ENCODE measurements at places on chromosomes 5 and 9. TPM values are rescaled to one million over a fixed set of nuclear protein-coding genes. Genes with fewer than 3 reads are reported as not detected.
A peak's percentile ranks its signal among the peaks of the same experiment; 100 is the strongest.

- no peak for DNase-seq
These were observed 26.8 kb downstream of the FAXDC2 start for GRCh38 chr5:154823605-154824004.

Gene HIGD2A
- total RNA-seq = 86.7 TPM

Gene NTRK2
- 427 TPM for total RNA-seq

DNA sequence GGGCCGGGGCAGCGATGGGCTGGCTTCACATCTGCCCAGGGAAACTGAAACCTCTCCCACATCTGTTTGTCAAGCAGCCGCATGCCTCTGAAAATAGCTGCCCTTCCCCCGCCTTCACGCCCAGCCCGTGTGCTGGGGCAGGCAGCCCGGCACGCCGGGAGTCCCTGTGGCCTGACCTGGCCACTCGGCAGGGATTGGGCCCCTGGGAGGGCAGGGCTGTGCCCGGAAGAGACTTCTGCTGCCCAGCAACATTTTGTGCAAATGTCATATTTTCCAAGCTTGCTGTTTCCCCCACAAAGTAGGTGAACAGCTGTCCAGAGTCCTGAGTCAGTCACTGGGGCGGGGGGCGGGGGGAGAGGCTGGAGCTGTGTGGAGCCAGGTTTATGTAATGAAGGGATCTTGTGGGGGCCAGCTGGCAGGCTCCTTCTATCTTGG is 8.2 kb downstream of the COL27A1 start:
- DNase-seq = no peak

DNA sequence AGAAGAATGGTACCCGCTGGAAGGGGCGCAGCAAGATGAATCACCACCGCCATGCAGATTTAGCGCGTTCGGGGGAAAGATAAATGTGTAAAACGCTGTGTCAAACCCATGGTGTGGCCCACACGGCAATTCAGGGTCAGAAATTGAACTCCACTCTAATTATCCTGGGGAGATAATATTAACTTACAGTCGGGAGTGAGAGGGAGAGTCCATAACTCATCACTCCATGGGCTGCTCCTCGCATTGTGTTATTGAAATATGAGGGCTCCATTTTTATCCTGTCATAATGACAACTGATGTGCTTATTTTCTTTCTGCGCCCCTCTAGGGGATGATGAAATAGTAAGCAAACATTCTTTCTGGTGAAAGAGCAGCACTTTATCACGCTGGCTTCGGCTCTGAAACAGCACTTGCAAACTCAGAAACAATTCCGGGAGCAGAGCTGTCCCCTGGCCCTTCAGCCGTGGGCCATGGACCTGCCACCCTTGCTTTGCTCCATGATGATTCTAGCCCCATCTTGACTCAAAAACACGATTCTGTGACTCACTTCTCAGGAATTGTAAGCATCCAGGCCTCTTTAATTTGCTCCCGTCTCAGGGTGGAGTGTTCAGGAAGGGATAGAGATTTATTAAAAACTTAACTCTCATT is 431.6 kb downstream of the IRX1 start:
- DNase-seq = no peak

Gene ETF1
- total RNA-seq = 52.9 TPM

DNA sequence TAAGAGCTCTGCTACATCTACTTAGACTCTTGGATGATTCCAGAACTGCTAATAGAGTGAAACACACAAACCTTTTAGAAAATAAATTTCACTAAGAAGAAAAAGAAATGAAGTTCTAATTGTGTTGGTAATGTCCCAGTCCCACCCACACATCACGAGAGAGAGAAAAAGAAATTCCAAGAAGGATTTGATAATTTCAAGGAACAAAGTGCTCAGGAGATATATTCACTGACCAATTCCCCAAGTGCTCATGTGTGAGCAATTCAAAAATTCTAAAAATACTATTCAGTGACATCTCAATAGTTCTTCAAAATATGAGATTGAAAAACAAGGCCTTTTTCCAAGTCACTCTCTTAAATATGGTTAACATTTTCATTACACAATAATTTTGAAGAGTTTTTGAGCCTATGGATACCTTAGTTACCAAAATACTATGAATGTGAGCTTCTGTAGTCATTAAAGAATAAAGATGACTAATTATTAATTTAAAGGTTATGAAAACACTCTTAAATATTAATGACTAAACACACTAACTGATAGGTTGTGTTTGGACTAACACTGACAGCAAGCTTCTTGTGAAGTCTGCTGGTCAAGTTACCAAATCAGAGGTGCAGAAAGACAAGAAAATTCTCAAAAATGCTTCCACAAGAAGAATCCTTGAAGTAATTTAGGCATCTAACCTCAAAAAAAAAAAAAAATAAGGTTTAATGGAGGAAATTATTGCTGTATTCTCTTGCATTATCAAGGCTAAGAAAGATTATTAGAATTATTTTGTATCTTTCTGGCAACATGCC is 245.3 kb downstream of the PDE4D start:
- no peak for DNase-seq

DNA sequence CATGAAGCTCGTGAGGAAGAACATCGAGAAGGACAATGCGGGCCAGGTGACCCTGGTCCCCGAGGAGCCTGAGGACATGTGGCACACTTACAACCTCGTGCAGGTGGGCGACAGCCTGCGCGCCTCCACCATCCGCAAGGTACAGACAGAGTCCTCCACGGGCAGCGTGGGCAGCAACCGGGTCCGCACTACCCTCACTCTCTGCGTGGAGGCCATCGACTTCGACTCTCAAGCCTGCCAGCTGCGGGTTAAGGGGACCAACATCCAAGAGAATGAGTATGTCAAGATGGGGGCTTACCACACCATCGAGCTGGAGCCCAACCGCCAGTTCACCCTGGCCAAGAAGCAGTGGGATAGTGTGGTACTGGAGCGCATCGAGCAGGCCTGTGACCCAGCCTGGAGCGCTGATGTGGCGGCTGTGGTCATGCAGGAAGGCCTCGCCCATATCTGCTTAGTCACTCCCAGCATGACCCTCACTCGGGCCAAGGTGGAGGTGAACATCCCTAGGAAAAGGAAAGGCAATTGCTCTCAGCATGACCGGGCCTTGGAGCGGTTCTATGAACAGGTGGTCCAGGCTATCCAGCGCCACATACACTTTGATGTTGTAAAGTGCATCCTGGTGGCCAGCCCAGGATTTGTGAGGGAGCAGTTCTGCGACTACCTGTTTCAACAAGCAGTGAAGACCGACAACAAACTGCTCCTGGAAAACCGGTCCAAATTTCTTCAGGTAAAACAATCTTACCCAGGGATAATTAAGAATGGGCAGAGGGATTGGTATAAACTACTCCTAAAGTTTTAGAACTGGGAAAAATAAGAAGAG is 12.9 kb downstream of the ITGA1 start:
- DNase-seq = peak; percentile 42

DNA sequence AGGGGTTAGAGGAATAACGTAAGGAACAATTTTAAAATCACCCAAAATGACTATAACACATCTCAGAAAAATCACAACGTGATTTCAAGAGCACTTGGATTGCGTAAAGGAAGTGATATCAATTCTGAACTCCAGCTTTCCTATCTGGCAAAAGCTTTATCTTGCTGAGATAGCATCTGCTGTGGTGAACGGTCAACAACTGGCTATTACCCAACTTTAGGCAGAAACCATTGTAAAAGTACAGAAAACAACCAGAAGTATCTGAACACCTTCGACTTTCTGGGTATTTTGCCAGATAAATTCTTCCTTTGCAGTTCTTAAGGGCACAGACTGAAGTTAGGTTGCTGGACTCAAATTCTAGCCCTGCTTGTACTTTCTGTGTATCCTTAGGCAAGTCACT is 9.2 kb downstream of the ABLIM3 start:
- DNase-seq = no peak

DNA sequence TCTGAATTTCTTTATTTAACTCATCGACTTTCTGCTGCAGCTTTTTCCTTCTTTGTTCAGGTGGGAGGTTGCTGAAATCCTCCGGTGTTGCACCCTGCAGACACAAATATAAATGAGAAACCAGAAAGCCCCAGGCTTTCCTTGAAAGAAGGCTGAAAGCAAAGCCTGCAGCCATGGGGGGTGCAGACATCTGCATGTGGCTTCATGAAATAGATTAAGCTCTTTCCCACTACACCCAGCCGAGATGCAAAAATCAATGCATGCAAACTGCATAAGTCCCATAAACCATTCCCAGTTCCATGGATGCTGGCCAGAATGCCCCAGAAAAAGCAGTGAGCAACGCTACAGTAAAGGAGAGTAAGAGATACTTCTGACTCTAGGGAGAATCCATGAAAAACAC is 73.6 kb downstream of the USP20 start:
- DNase-seq = no peak

GRCh38 chr5:30918171-30918570 is 275.3 kb upstream of the CDH6 start:
- no peak for DNase-seq

- DNase-seq = no peak
These were observed 66.6 kb upstream of the HAND1 start for GRCh38 chr5:154544646-154545045.

- DNase-seq = peak; percentile 59
These were observed 35.5 kb upstream of the ADAMTSL1 start for GRCh38 chr9:18438300-18438925.

GRCh38 chr5:106392766-106393165 is 1278.0 kb downstream of the EFNA5 start:
- DNase-seq = no peak

GRCh38 chr9:116491659-116492058 is 195.4 kb upstream of the TRIM32 start:
- DNase-seq = no peak

DNA sequence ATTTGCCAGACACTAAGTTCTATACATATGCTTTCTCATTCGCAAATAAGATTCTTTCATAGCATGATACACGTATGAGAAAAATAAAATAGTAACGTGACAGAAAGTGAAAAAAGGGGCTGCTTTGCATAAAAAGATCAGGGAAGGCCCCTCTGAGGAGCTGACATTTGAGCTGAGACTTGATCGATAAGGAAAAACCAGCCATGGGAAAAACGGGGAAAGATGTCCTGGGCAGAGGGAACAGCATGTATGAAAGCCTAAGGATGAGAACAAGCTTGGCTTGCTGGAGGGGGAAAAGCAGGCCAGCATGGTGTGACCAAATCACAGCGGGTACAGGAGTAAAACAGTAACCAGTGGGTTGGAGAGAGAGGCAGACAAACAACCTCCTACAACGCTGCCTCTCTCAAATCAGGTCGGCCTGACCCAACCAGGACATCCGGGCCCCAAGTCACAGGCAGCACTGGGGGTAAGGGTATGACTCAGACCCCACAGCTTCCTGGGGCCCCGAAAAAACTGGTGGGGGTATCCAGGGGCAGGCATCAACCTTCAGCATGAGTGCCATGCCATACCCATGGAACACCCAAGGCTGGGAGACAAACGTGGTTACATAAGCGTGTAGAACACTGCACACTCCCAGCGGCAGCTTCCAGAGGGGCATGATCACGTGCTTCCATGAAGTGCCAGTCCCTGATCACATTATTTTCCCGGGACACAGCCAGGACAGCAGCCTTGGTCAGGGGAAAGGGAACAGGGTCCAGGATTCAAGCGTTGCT is 2.2 kb downstream of the TNIP1 start:
- no peak for DNase-seq

Gene PTCD2
- total RNA-seq = 19.6 TPM

- no peak for DNase-seq
These were observed 38.4 kb downstream of the EBF1 start for GRCh38 chr5:159061179-159061796.

Gene FBP1
- 1.8 TPM for total RNA-seq

DNA sequence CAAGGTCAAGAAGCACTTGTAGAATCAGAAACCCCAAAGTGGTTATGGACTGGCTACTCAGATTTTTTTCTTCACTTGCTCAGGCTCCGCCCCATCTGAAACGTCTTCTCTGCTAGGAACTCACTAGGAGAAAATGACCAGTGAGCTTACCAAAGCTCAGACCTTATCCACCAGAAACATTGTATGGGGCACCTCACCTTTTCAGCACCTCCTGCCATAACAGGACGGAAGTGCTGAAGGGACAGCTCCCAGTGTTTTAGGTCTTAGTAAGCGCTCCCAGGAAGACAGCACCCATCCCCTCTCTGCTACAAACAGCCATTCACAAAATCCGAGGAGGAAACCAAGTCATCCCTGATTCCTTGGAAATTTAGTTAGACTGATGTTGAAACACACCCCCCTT is 1.2 kb upstream of the GABRA1 start:
- no peak for DNase-seq

GRCh38 chr5:173634465-173634983 is 18.1 kb upstream of the BOD1 start:
- DNase-seq = no peak

Gene C5
- 5.4 TPM for total RNA-seq

DNA sequence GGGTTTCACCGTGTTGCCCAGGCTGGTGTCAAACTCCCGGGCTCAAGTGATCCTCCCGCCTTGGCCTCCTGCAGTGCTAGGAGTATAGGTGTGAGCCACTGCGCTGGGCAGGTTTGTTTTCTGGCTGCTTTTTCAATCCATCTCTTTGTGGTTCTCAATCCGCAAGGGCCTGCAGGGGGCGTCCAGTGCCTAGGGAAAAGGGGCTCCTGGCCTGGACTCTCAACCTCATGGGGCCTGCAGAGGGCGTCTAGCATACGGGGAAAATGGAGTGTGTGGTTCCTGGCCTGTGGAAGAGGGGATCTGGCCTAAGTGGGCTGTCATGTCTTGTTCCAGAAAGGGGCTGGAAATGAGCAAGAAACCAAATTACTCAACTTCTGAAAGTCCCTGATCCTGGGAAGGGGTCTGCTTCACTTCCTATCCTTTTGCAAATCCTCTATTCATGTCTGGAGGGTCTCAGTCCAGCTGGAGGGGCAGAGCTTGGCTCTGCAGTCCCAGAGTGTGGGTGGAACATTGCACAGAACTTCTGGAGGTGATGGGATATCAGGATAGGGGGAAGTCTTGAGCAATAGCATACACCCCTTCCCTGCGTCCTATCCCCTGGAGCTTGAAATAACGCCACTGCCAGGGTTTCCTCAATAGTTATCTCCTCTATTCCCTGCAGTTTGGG is 12.7 kb upstream of the CCL27 start:
- DNase-seq = no peak

DNA sequence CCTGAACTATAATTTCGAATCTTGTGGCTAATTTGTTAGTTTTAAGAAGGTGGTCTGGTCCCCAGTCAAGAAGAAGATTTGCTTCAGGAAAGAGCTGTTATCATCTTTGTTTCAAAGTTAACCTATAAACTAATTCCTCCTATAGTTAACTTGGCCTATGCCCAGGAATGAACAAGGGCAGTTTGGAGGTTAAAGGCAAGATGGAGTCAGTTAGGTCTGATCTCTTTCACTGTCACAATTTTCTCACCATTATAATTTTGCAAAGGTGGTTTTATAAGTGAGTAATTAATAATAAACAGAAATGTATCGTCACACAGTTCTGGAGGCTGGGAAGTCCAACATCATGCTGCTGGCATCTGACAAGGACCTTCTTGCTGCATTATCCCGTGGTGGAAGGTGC is 238.6 kb downstream of the PIK3R1 start:
- no peak for DNase-seq

- no peak for DNase-seq
These were observed 651.2 kb upstream of the CCNG1 start for GRCh38 chr5:162786234-162786633.

Gene PCDHGC5
- total RNA-seq = 45.8 TPM

GRCh38 chr5:158139161-158139560 is 280.2 kb upstream of the CLINT1 start:
- no peak for DNase-seq

Gene AGTPBP1
- total RNA-seq = 110 TPM

- DNase-seq = no peak
These were observed 206.7 kb downstream of the ARRDC3 start for GRCh38 chr5:91176288-91177016.

Gene CMYA5
- total RNA-seq = 10.3 TPM
